ENCODE measurements at places on chromosomes 5 and 9.

DNA sequence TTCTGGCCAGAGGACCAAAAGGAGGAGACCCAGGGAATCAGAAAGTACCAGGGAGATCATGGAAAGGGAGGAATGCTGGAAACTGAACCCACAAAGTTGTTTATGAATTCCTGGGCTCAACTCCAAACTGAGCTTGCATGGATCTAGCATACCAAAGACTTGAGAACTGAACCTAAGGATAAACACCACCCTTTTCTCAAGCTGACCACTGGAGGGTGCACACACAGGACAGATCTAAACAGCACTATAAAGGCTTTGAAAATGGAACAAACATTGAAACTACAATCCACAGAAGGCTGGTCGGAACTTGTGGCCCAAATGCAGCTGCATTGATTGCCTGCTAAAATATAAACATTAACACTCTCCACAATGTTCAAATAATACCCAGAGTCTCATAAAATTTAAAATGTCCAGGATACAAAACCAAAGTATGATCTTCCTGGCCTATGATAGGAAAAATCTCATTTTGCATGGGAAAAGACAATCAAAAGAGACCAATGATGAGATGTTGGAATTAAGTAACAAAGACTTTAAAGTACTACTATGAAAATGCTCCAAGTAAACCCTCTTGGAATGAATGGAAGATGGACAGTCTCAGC, 15.6 kb upstream of the IRF1 start:
- no peak for DNase-seq

DNA sequence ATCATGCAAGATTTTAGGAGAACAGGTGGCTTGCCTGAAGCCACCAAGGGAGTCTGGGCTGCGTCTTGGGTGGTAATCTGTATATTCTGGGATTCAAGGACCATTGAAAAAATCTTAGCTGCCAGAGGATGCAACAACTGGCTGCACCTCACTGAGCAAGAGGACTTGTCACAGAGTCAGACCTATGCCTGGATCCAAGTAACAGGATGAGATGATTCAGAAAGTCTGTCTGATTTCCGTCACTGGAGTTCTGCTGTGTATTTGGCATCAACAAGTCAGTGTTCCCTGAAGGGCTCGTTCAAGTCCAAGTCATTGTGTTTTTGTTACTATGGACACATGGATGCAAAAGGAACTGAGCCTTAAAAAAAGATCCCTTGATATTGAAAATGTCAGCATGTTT, 37.8 kb upstream of the CARTPT start:
- no peak for DNase-seq

DNA sequence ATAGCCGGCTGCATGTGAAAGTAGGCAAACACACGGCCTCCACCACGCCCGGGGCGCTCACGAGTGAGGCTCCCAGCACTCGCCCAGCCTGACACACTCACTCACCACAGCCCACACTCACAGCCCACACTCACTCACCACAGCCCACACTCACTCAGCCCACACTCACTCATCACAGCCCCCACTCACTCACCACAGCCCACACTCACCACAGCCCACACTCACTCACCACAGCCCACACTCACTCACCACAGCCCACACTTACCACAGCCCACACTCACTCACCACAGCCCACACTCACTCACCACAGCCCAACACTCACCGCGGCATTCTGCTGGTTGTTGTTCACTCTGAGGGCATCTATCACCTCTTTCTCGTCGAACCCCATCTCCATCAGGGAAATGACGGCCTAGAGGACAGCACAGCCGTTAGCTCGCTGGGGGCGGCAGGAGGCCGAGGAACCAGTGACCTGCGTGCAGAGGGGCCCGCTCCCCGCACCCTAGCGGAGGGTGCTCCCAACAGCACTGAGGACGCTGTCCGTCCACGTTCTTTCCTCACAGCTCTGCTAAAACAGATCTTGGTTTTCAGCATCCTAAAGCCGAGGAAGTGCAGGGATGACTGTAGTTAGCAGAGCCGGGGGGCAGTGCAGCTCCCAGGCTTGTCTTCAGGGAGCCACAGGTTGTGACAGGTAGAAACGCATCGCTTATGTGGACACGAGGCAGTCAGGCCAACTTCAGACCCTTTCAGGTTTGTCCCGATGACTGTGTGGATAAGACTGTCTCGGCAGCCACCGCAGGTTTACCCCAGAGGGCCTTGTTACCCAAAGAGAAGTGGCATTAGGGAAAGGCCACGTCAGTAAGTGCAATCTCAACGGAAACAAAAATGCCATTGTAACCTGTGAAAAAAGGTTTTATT, 21.6 kb downstream of the UBAC1 start:
- DNase-seq: no peak

GRCh38 chr5:72465066-72465465, 42.1 kb downstream of the ZNF366 start:
- DNase-seq: no peak

- DNase-seq: no peak
Observed at GRCh38 chr9:114433086-114433485, 45.3 kb upstream of the AKNA start.

GRCh38 chr5:54281960-54282692, 28.2 kb downstream of the ARL15 start:
- DNase-seq: no peak

DNA sequence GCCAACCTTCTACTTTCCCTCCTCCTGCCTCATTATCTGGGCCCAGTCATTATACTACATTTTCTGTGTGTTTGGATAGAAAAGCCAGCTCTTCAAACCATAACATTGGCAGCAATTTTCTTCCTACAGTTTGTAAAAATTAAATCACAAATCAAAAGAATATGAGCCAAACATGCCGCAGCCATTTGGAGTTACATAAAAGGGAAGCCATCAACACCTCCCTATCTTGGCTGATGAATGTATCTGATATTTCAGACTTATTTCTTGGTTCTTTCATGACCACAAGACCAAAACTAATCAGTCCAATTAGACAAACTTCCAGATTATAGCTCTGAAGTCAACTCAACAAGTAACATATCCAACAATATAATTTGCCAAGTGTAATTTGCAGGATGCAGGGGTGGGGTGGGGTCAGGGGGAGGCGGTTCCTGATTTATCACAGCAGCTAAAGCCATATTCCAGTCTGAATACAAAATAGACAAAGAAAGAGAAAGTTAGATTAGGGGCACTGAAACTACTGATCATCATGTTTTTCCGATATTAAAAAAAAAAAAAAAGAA, 89.4 kb upstream of the CNTLN start:
- DNase-seq: no peak

DNA sequence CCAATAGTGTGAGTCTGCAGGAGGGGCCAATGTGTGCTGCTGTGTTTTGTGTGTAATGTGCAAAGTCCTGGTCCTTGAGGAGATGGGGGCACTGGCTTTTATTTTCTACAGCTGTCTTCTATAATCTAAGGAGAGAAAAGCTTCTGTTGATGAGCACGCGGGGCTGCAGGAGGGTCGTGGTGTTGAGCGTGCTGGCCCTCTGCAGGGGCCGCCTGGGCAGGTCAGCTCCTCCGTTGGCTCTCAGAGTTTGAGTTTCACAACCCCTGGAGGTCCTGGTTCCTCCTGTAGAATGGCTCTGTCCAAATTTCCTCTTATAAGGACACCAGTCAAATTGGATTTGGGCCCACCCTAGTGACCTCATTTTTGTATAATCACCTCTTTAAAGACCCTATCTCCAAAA, 12.6 kb downstream of the OR2V1 start:
- DNase-seq: no peak

DNA sequence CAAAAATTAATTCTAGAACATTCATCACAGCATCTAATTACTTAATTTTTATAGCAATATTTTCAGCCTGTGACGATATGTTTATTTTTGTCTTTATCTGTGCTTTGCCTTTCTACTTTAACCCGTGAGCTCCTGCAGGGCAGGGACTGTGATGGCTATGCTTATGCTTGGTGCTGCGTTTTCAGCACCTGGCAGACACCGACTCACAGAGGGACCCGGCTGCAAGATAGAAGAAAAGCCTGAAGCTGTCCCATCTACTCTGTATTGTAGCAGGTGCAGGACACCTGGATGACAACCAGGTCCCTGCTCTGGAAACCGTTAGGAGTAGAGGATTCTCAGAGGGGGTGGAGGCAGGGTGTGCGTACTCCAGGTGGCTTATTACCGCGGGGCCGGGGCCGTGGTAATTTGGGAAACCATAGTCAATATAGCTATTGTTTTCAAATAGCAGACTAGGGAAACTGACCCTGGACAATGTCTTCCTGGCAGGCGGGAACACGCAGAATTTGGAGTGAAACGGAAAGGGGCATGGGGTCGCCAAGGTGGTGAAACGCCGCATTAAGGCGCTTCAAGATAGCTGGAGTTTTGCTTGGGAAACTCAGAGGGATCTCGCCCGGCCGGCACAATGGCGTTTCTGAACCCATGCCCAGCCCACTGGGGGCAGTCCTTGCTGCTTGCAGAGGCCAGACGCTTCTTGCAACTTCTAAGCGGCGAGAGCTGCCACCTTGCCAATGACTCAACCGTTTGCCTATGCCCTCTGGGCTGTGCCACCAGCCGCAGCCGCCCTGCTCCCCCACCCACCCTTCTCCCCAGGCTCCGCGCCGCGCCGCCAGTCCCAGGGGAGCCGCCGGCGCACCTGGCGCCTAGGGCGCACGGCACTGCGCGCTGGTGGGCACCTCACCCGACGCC, 140.1 kb upstream of the PALM2AKAP2 start:
- no peak for DNase-seq

GRCh38 chr5:9832921-9833320, 202.8 kb upstream of the TAS2R1 start:
- no peak for DNase-seq

- DNase-seq: no peak
Observed at GRCh38 chr5:170235876-170236864, 3.4 kb downstream of the C5orf58 start.

DNA sequence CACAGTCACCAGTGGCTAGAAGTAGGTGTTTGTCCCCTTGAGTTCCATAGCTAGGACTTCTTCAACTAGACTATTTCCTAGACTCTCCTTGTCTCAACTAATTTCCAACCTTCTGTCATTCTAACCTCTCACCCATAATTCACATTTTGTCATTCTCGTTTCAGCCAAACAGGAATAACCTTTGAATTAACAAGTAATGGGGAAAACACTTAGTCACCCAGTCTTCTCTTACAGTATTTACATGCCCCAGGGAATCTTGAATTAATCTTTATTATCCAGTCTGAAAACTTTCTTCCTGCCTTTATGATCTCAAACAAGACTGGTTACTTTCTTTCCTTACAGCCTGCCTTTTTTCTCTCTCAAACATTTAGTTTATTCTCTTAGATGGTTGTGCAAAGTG, 63.3 kb upstream of the RUSC2 start:
- no peak for DNase-seq

- DNase-seq: no peak
Observed at GRCh38 chr5:132754947-132755346, 7.7 kb downstream of the CCNI2 start.

- DNase-seq: no peak
Observed at GRCh38 chr5:141491323-141492167, 2.7 kb downstream of the PCDHGC5 start.

GRCh38 chr9:84988621-84989020, 319.1 kb downstream of the NTRK2 start:
- no peak for DNase-seq

GRCh38 chr9:121735793-121736770, 84.6 kb downstream of the DAB2IP start:
- peak; percentile 43 for DNase-seq

DNA sequence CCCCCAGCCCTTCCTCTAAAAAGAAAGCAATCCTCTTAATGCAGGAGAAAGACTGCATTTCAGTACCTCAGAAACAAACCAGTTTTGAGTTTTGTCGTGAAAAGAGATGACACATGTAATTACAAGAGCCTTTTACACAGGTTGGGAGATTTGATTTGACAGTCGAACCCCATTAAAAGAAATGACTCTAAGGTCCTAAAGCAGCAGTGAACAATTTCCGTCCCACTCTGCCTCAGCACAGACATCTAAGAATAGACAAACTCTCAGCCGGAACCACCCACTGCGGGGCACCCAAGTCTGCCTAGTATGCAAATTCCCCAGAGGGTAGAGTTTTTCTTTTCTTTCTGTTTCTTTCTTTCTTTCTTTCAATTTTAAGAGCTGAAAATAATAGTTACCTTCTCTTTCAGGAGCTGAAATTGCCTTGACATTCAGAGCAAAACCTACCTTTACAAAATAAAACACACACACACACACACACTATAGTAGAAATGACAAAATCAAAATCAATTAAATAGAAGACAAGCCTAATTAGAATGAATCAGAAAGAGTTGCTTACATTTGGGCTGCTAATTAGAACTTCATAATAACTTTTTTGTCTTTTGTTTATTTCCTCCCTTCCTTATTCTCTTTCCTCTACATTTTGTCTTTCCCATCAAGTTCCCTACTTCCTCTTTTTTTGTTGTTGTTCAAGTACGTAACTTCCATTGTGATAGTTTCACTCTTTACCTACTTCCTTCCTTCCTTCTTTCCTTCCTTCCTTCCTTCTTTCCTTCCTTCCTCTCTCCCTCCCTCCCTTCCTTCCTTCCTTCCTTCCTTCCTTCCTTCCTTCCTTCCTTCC, 65.1 kb downstream of the BASP1 start:
- DNase-seq: no peak

DNA sequence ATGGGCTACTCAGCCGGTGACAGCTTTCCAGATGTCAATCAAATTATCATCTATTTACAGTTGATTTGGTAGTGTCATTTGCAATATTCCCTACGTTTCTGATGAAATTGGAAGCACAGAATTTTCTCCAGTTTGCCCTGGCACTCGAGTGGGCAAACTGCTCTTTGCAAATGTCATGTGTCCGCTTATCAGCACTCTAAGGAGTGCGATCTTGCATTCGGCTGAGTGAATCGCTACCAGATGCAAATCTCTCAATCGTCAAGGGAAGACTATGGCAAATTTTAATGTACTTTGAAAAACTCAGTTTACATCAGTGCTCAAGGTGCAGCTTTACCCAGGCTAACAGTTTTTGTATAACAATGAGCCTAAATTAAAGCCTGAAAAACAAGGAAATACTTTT, 66.8 kb downstream of the BNC2 start:
- DNase-seq: no peak

DNA sequence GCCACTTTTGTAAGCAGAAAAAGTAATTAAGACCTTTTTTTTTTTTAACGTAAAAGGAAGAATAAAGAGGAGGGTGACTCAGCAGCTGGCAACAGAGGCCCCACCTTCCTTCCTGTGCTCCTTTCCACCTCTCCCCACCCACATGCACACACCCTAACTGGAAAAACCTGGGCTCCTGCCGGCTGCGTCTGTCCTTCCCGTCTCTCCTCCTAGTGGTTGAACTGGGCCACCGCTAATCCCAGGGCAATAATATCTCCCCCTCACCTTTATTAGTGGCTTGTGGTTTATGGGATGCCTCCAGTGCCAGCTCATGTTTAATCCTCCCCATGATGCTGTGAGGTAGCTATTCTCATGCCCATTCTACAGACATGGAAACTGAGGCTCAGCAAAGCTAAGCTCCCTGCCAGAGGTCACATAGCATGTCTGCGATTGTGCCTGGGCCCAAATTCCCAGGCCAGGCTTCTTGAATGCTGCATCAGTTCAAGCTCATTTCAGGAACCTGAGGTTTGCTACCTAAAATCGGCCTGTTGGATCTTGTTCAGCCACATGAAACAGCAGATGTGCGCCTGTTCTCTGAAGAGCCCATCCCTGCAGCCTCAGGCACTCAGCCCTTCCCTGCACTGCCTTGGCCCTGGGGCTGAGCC, 60.9 kb upstream of the IL17B start:
- DNase-seq: no peak

Data from NT2/D1 (cell line).